Stimulated activated CD4-positive, alpha-beta T cell treated with anti-CD3 and anti-CD28 coated beads, Interleukin-2, amount 100 ng/mL, for 24 hours (primary cell): ENCODE measurements at places on chromosomes 16 and 17.

- no peak for DNase-seq
These were observed 46.5 kb upstream of the CPNE2 start for GRCh38 chr16:57045694-57046381.

DNA sequence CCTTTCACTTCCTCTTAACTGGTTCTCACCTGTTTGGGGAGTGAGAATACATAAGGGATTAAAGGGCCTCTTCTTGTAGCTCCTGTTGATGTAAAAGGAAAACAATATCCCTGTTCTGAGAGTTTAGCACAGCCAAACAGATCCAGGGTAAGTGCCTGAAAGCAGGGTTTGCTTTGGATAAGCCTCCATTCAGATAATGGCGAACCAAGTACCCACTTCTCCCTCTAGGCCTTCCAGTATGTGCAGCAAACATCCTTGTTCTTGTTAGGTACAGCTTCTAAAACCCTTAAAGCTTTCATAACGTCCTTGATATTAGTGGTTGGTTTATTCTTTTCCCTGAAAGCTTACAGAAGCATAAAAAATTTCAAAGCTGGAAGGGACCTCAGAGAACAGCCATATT lies 130.6 kb upstream of the DNAH9 start:
- DNase-seq, result no peak

DNA sequence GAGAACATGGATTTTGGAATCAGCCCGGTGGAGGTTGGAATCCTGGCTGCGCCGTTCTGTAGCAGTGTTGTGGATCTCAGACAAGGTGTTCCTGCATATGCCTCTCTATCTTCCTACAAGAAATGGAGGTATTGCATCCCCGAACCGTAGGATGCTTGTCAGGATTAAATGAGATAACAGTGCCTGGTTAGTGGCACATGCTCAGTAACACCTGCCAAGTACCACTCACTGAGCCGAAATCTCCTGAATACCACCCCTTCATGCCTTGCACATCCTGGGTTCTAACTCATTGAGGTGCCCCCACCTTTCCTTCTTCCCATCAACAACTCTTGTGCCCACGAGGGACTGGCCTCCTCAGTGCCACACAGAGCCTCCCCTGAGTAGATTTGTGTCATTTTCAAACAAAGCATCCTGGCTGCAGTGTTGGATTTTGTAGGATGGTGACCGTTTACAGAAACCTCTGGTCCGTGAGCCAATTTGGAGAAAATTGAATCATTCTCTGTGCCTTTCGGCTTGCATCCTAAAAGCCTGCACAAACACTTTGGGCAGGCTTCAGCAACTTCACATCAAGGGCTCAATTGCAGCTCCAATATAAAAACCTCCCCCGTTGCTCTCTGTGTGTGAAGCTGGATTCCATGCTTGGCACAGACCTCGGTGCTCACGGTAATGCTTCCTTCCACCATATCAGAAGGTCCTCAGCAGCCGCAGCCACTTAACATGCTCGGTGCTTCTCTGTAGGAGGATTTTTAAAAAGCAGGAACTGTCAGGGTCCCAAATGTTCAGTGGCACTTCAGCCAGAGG lies 84.2 kb downstream of the WWOX start:
- no peak for DNase-seq

DNA sequence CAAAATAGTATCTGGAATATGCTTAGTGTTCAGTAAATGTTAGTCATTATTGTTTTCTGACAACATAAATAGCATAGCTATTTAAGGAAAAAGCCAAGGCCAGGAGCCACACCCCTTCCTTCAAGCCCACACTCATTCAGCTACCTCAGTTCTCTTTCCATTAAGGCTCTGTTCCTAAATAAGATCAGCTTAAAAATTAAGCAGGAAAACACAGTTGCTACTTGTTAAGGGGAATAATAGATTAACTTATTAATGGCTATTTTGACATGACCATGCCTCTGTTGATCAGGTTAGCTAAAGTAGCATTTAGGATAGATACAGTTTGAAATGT lies 158.1 kb downstream of the CHD9 start:
- no peak for DNase-seq

DNA sequence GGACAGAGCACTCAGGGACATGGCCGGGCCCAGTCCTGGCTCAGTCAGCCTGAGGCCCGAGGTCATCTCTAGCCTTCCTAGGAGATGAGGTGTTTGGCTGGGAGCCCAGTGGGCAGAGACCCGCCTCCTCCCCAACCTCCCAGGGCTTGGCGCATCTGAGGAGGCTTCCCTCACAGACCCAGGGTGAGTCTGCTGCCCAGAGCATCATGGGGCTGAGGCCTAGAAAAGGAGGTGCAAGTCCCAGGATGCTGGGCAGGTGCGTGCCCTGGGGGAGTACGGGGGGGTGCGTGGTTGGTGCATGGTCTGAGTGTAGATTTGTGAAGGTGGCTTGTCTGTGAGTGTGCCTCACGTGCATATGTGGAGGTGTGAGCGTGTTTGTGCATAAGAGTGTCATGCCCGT lies 4.7 kb downstream of the PDE6G start:
- DNase-seq, result no peak

- DNase-seq, result no peak
These were observed 12.8 kb downstream of the PHF12 start for GRCh38 chr17:28938552-28938951.

- DNase-seq, result no peak
These were observed 34.7 kb upstream of the POLR3E start for GRCh38 chr16:22262460-22262859.

GRCh38 chr16:81532491-81533174 lies 88.0 kb downstream of the CMIP start:
- DNase-seq, result no peak

DNA sequence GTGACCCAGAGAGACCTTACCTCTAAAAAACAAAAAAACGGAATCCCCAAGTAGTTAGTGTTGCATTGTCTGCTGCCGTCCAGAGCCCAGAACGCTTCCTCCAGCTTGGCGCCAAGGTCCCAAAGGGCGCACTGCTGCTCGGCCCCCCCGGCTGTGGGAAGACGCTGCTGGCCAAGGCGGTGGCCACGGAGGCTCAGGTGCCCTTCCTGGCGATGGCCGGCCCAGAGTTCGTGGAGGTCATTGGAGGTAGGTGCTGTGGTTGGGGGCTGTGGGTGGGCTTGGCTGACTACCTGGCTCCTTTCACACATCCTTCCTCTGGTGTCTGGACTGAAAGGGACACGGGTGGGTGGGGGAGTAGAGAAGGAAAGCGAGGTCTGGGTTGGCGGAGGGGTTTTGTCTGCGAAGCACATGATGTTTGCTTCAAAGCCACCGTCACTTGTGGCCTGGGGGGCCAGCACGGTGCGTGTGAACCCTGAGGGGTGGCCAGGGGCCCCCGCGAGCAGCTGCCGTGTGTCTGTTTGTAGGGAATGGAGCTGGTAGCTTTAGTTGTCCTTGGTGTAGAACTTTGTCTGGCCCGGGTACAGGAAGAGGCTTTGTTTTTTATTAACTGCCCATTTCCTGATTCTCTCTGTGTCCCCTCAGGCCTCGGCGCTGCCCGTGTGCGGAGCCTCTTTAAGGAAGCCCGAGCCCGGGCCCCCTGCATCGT lies 23.8 kb downstream of the SPG7 start:
- DNase-seq, result no peak

GRCh38 chr16:67701420-67701819 lies 17.7 kb downstream of the GFOD2 start:
- no peak for DNase-seq

- no peak for DNase-seq
These were observed 74.4 kb downstream of the COX10 start for GRCh38 chr17:14143688-14144087.

DNA sequence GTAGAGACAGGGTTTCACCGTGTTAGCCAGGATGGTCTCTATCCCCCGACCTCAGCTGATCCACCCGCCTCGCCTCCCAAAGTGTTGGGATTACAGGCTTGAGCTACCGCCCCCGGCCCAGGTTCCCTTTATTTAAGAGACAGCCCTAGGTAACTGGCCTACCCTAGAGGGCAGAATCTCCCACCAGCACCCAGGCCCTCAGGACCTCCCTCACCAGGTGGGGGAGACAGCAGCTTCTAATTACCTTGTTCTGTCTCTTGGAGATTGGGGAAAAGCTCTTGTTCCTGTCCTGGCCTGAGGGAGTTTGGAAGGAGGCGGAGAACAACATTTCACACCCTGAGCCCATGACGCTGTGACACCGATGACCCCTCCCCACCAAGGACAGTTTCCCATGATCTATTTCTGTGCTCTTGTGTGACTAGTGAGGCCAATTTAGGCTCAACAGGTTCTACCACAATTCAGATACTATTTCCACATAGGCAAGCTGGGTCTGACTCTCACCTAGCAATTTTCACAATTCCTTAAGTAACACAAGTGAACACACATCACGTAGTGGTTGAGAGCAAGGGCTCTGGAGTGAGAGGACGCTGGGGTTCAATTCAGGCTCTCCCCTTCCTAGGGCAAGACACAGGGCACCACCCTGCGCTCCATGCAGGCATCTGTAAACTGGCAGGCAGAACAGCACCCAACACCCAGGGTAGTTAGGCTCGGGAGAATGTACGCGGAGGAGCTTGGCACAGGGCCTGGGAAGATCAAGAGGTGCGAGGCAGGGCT lies 20.4 kb downstream of the HDAC5 start:
- DNase-seq, result no peak

DNA sequence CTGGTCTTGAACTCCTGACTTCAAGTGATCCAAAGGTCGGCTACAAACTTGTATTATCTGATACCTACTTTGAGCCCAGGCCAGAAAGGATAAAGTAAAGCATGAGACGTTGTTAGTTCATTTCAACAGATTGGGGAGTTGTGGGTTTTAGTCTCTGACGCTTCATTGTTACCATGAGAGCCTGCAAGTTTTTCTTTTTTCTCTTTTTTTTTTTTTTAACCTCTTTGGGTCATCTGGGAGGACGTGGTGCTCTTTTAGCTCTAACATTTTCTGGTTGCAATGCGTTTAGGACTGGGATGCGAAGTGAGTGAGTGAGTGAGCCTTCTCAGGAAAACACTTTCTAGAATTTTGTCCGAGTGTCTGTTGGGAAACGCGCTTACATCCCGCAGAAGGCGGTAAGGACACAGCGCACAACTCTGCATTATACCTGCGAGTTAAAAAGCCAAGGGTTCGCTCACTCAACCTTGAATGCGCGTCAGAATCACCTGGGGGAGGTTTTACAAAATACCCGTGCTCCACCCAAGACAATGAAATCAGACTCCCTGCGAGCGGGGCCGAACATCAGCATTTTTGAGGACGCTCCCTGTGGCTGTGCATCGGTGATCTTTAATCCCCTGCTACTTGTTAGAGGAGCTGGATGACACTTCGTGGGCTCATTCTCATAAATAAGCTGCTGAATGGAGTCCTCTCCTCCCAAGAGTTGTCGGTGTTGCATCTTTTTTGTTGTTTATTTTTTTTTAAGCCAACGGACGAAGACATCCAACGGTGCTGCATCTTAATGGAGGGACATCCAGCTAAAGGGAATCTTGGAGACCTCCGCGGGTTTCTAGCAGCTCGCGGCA lies 629 bp upstream of the RNF135 start:
- DNase-seq, result peak; percentile 26

GRCh38 chr16:86764551-86764950 lies 186.2 kb downstream of the FOXL1 start:
- no peak for DNase-seq

DNA sequence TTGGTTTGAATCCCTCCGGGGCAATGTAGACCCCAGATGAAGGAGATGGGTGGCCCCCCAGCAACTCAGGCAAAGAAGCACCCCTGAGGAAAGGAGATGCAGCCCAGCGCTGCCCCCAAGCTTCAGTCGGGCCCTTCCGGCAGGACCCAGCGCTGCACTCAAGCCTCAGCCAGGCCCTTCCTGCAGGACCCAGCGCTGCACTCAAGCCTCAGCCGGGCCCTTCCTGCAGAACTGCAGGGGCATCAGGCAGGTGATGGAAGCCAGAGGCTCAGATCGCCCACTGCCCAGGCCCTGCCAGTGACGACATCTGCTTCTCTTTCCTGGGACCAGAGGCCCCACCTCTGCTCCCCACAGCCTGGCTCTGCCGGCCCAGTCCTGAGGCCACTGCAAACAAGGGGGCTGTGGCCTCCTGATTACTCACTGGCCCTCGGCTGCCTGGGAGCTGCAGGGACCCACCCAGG lies 7.8 kb downstream of the SOX8 start:
- no peak for DNase-seq

- DNase-seq, result peak; percentile 37
These were observed at the start of gene OR3A2 for GRCh38 chr17:3385869-3386816. OR3A2 (minus strand) TSS chr17:3386308.
